AML-193 (cell line): ENCODE measurements at places on chromosomes 5 and 9.

- DNase-seq, result peak; percentile 26
Measured at GRCh38 chr5:158464383-158464782, 605.4 kb upstream of the CLINT1 start.

GRCh38 chr9:135559606-135560005 lies 1.9 kb upstream of the PAEP start:
- no peak for DNase-seq

DNA sequence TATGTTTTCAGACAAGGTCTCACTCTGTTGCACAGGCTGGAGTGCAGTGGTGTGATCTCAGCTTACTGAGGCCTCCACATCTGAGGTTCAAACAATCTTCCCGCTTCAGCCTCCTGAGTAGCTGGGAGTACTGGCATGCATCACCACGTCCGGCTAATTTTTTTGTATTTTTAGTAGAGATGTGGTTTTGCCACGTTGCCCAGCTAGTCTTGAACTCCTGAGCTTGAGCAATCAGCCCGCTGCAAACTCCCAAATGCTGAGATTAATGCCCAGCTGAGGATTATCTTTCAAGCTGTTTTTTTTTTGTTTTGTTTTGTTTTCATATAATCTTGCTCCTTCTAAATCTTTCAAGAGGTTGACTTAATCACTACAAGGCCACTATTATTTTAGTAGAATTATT lies 47.3 kb upstream of the SLC28A3 start:
- no peak for DNase-seq

GRCh38 chr9:133731876-133732638 lies 6.1 kb downstream of the SARDH start:
- no peak for DNase-seq

- DNase-seq, result no peak
Measured at GRCh38 chr5:147694772-147695171, 87.8 kb downstream of the JAKMIP2 start.

GRCh38 chr9:93944011-93944410 lies 11.1 kb downstream of the BARX1 start:
- no peak for DNase-seq

GRCh38 chr5:8184455-8185063 lies 315.6 kb downstream of the MTRR start:
- DNase-seq, result no peak

DNA sequence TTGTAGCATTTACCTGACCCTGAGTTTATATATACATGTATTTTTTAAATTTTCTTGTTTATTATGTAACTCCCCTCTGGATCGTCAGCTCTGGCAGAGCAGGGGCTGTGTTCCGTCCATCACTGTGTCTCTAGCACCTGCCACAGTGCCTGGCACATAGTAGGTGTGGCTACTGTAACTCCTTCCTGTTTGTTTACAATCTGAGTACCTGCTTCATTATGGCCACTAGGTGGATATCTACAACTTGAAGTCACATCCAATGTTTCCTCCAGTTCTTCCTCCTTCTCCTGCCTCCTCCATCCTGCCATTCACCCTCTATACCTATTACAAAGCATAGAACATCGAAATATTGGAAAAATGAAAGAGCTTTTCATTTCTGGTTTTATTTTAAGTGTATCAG lies 14.2 kb upstream of the PPP1R2B start:
- peak; percentile 5 for DNase-seq

- no peak for DNase-seq
Measured at GRCh38 chr9:13113216-13113615, 166.3 kb downstream of the MPDZ start.

- DNase-seq, result no peak
Measured at GRCh38 chr5:121919046-121919445, 42.7 kb upstream of the SRFBP1 start.

- peak; percentile 1 for DNase-seq
Measured at GRCh38 chr9:103798620-103799019, 295.5 kb upstream of the SMC2 start.

DNA sequence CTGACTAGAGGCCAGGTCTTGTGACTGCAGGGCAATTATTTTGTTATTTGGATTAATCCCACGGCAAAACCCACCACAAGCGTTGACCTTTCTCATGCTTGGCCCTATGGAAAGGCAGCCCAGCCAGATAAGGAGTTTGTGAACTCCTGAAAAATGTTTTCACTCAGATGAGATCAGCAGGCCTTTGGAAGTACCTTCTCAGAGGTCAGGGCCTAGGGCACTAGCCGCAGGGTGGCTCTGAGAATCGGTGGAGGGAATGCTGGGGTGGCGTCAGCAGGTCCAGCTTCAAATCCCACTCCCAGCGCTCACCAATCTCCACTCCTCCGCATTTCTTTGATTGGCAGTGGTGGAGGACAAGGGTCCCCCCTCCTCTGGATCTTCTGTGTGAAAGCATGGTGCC lies 194.4 kb downstream of the GADD45G start:
- DNase-seq, result no peak

- DNase-seq, result no peak
Measured at GRCh38 chr5:10431415-10431814, 10.3 kb upstream of the ROPN1L start.

- DNase-seq, result no peak
Measured at GRCh38 chr5:87944553-87945285, 323.9 kb downstream of the TMEM161B start.

- DNase-seq, result no peak
Measured at GRCh38 chr5:135458921-135459331, 6.8 kb upstream of the TIFAB start.

GRCh38 chr9:133693703-133694529 lies 44.2 kb downstream of the SARDH start:
- DNase-seq, result no peak

- DNase-seq, result no peak
Measured at GRCh38 chr5:120447706-120448239, 16.3 kb upstream of the PRR16 start.

- DNase-seq, result no peak
Measured at GRCh38 chr9:98171176-98171925, 21.1 kb downstream of the CORO2A start.

DNA sequence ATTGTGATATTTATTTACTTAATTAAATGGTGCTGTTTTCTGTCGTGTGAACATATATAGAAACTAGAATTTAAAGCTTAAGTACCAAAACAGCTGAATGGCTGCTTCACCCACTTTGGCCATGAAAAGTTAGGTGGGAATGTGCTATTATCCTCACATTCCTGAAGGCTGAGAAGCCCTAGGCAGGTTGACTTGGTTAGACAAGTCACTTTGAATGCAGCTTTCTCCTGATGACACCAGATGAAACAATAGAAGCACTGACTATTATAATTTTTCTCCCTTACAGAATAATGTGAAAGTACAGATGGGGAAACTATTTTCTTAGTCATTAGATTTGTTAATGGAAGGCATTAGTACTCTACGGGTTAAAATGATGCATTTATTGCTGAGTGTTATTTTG lies 65.1 kb upstream of the C5orf46 start:
- no peak for DNase-seq

GRCh38 chr5:148730270-148730669 lies 75.9 kb upstream of the HTR4 start:
- DNase-seq, result no peak
